ENCODE measurements at places on chromosomes 5 and 9.
A peak's percentile ranks its signal among the peaks of the same experiment; 100 is the strongest.

DNA sequence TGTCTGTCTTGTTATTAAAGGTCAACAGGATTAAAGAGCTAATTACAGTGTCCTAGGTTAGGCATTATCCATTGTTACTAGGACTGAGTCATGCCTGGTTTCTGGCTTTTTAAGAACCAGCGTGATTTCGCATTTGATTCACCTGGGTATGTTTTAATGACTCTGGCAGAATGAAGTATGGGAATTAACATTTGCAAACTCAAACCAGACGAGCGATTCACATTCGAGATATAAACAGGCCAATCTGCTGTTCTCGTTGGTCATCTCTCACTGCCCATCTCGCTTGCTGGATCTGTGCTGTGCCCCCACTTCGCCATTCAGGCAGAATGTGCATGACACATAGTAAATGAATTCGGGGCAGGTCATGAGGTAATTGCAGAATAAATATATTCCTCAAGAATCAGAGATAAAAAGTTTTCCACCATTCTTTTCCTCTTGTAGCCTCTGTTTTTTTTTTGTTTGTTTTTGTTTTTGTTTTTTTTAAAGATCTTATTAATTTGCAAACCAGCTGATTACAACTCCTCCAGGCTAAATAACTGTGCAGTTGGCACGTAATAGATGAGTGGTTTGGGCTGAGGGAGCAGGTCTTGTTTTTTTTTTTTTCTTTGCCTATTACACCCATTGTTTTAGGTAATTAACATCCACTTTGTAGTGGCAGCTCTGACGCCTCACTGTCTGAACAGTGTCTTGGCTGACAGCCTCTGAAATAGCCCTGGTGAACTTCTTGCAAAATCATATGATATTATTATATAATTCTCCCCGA lies 313.5 kb upstream of the MSX2 start:
- peak; percentile 15 for DNase-seq

- DNase-seq = no peak
Measured at GRCh38 chr5:137245438-137245837, 253.7 kb downstream of the SPOCK1 start.

DNA sequence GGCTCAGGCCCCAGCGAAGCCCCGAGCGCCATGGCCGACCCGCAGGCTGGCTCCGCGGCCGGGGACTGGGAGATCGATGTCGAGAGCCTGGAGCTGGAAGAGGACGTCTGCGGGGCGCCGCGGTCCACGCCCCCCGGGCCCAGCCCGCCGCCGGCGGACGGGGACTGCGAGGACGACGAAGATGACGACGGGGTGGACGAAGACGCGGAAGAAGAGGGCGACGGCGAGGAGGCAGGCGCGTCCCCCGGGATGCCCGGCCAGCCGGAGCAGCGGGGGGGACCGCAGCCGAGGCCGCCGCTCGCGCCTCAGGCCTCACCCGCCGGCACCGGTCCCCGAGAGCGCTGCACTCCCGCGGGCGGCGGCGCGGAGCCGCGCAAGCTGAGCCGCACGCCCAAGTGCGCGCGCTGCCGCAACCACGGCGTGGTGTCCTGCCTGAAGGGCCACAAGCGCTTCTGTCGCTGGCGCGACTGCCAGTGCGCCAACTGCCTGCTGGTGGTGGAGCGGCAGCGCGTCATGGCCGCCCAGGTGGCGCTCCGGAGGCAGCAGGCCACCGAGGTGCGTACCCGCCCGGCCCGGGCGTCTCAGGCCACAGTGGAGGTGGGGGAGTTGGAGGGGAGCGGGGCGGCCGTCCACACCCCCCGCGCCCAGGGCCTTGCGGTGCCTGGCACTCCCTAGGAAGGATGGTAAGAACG lies 1.6 kb downstream of the DMRT2 start:
- no peak for DNase-seq

GRCh38 chr5:135824541-135825041 lies 9.9 kb upstream of the SLC25A48 start:
- no peak for DNase-seq

- DNase-seq = no peak
Measured at GRCh38 chr5:96253140-96253539, 179.9 kb downstream of the PCSK1 start.

DNA sequence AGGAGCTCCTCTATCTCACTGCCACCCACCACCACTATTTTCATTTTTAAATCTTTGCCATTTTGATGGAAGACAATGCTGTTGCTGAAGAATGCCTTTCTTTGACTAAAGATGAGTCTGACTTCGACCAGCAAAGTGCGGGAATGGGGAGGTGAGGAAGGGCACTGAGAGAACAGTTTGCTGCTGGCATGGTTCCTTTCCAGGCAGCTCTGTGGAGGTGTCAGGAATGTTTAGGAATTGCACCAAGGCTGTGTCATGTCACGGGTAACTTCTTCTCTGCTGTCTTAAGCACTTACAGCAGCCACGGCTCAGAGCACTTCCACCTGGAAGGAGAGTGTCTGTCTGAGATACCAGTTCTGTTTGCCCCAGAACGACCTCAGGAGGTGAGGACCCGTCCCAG lies 41.4 kb upstream of the SHB start:
- DNase-seq = no peak

DNA sequence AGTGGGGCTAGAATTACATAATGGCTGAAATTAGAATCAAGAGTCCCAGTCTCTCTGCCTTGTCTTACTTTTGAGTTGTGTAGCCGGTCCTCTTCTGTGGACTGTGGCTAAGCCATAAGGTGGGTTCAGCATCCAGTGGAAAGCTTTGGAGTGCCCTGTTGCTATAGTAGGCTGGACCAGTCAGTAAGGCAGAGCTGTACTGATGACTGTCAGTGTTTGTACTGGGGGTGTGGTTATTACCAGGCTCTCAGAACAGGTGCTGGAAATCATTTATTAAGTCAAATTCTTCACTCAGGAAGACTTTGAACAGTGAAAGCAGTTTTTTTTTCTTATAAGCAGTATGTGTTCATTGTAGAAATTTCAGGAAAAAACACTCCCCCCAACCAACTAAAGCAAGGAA lies 129.4 kb downstream of the ZSWIM6 start:
- DNase-seq = no peak

DNA sequence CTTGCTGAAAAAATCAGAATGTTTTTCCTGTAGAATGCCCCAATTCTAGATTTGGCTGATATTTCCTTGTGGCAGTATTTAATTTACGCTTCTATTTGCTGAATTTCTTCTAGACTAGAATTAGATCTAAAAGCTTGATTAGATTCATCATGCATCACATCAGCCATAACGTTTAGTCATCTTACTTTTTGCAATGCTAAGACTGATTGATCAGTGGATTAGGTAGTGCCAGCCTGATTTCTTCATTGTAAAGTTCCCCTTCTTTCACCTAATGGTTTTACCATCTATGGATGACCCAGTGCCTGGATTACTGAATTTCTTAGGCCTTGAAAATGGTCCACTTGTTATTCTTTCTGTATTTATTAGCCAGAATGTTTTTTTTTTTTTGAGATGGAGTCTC lies 83.9 kb downstream of the PBX3 start:
- DNase-seq = no peak

GRCh38 chr5:1412163-1412562 lies 33.1 kb downstream of the SLC6A3 start:
- no peak for DNase-seq

DNA sequence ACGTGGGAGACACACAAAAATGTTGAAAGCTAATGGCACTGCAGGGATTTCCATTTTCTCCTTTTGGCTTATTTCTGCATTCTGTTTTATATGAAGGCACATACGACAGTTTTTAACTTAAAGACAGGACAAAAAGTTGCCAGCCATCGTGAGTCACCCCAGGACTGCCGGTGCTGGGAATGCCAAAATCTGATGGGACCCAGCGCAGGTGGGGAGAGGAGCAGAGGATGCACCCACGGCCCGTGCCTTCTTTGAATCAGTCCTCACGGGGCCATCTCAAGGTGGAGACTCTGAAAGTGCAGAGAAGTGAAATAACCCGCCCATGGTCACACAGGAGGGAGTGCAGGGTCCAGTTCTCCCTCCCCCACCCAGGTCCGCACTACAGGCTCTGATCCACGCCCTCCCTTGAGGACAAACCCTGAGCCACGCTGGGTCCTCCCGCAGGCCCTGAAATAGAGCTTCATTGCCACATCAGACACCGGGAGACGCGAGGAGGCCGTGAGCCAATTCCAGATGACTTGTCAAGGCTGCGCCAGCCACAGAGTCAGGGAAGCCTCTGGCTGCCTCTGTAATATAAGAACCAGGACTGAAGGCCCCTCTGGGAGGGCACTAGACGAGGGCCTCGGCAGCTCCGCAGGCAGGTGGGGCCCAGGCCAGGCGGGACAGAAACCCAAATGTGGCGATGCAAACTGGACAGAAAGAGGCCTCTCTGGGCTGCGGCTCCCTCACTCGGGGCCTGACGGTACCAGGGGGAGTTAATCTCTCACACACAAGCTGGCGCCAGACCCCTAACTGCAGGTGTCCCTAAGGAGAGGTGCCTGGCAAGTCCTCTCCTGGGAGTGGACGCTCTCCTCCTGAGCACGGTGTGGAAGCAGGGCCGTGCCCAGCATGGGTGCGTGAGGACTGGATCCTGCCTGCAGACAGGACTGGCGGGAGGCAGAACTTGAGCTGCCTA lies 22.9 kb downstream of the ADAMTS2 start:
- DNase-seq = no peak

- DNase-seq = no peak
Measured at GRCh38 chr9:99822109-99822805, 572 bp downstream of the NR4A3 start.

DNA sequence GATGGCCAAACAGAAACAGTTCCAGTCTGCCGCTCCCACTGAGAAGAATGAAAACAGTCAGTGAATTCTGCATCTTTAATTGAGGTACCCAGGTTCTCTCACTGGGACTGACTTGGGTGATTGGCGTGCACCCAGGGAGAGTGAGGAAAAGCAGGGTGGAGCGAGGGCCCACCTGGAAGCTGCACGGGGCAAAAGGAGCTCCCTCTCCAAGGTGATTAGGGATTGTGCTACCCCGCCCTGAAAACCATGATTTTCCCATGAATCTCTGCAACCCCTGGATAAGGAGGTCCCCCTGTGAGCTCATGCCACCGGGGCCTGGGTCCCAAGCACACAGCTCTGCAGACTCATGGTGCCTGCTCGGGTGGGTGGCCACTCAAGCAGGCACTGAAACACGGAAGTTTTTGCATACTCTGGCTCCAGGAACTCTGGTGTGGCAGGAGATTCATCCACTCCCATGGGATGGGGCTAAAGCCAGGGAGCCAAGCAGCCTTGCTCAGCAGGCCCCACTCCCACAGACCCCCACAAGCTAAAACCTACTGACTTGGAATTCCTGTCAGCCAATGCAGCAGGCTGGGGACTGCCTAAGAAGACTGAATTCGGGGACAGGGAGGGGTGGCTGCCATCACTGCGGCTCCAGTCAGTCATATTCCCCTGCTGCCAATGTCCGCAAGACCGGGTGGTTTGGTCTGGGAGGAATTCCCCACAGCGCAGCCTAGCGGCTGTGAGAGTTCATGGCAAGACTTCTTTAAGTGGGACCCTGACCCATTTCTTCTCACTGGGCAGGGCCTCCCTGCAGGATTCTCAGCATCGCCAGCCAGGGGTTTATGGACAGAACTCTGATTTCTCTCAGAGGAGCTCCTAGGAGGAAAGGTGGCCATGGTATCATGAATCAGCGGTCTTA lies 652.2 kb upstream of the RGMB start:
- DNase-seq = no peak
